ENCODE measurements at places on chromosomes 3 and 15.

DNA sequence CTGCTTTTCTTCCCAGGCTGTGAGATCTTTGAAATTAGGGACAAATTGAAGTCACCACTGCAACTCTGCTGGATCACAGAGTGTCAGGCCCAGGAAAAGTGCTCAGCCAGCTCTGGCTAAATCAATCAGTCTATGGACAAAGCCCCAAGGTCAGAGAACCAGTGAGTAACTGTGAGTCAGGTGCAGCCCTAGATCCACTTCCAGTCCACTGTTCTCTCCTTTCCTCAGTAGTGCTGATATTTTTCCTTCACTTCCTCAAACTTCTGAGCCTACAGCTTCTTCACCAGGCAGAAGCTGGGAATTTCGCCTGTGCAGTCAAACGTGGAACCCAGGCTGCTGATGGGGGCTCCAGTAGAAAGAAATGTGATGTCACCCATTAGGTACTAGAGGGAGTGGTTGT lies 75.1 kb upstream of the TRIM42 start:
- DNase-seq = no peak

DNA sequence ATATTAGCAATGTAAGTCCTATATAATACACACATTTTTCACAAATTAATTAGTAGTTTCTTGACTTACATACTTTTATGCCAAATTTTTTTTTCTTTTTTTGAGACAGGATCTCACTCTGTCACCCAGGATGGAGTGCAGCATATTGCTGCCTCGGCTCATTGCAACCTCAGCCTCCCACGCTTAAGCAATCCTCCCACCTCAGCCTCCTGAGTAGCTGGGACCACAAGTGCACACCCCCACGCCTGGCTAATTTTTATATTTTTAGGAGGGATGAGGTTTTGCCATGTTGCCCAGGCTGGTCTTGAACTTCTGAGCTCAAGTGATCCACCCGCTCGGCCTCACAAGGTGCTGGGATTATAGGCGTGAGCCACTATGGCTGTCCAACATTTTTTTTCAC lies 54.6 kb downstream of the RNF111 start:
- no peak for DNase-seq

DNA sequence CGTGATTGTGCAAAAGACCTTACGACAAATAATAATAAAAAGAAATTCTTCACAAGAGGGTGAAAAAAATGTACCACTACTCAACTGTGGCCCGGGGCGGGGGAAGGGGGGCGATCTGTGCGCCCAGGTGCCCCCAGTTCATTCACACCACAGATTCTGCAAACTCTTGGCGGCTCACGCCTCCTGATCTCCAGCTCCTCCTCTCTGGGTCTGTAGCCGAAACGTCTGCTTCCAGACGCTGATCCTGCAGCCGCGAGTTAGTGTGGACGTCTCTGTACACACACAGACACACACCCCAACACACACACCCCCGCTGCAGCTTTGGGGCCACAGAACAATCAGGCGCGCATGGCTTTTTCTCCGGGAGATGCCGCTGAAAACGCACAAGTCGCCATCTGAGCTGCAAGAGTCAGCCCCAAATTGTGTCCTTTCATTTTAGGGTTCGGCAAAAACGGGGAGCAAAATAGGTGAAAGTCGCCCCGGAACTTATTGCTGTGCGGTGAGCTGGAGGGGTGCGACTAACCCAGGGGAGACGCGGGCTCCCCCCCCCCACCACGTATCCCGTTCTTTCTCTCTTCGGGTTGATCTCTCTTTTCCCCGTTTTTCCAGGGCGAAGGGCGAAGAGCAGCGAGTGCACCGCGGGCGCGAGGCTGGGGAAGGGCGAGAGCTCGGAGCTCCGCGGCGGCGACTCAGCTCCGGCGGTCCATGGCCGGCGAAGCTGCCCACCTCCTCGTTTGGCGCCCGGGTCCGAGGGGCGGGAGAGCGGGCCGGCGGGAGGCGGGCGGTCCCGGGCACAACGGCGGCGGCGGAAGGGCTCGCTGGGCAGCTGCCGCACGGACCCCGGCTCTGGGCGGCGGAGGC lies 505 bp upstream of the WNT5A start:
- DNase-seq = no peak

DNA sequence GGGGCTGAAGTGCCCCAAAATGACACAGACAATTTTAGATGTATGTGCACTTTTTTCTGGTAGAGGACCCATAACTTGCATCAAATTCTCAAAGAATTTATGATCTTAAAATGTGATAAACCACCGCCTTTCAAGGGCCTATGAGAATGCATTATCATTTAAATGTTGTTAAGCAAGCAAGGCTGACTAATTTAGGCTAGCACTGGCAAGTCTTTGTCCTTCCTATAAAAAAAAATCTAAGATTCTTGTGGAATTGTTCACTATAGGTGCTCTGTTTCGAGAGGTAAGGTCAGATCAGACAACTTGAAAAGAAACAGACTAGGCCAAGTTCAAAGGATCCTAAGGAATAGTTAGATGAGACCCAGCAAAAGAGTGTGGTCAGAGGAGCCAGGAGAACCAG lies 128.9 kb upstream of the PHLDB2 start:
- no peak for DNase-seq

DNA sequence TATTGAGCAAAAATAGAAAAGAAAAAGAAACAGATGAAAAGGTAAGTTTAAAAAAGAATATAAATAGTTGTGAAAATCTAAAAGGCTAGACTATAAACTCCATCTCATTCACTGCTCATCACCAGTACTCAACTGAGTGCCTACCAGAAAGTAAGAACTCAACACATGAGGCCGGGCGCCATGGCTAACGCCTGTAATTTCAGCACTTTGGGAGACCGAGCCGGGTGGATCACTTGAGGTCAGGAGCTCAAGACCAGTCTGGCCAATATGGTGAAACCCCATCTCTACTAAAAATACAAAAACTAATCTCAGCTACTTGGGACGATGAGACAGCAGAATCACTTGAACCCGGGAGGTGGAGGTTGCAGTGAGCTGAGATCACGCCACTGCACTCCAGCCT lies 19.3 kb downstream of the LSAMP start:
- no peak for DNase-seq
